ENCODE measurements at places on chromosomes 3 and 15.

DNA sequence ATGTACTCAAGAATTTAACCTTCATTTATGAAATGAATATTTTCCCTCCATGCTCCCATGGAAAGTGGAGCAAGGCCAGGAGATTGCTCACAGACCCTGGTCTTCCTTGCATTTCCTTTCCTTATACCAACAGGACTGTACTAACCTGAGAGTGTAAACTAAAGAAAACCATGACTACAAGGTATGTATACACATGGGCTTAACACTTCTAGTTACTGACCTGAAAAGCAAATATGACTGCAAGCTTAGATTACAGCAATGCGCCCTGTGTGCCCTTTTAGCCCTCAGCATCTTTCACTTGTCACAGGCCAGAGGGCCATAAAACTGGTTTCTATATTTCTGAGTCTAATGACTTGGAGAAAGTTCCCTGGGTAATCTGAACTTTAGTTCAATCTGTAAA is 52.1 kb downstream of the NEK10 start:
- DNase-seq = no peak

- DNase-seq = peak; percentile 14
These were observed 826 bp downstream of the LRRC58 start for GRCh38 chr3:120348065-120348990.

DNA sequence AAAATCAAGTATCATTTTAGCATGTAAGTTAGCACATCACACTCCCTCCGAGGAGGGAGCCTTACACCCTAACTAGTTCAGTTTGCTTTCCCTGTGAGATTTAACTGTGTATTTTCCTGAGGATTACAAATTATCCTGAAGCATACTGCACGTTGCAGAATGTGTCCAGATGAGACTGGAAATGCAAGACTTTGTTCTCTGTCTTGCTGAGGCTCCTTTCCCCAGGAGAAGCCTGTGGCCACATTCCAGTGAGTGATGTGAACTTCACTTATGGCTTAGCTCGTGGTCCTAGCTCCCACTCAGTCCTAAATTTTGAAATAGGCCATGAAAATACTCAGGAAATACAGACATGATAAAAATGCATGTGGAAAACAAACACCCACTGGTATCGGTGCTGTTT is 23.7 kb downstream of the PDZRN3 start:
- DNase-seq = no peak

DNA sequence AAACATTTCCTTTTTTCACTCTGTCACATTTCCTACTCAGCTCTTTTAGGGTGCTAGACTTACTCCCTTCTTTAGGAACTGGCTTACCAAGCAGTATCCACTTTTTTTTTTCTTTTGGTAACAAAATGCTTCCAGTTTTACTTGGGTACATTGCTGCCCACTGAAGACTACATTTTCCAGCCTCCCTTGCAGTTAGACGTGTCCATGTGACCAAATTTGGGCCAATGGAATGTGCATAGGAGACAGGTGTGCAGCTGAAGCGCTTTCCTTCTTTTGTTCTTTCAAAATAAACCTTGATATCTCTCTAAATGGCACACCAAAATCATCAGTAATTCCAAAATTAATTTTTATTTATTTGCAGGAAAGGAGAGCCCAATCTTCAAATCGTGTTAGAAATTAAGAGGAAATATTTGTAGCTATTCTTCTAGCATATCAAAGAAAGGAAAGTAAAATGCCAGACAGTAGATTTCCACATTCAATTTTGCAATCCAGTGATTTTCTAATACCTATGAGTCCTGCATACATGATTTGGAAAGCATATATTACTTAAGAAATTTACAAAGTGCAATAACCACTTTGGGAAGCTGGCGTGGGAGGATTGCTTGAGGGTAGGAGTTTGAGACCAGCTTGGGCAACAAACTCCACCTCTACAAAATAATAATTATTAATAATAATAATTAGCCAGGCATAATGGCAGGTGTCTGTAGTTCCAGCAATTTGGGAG is 422.0 kb upstream of the FRG2C start:
- DNase-seq = no peak

DNA sequence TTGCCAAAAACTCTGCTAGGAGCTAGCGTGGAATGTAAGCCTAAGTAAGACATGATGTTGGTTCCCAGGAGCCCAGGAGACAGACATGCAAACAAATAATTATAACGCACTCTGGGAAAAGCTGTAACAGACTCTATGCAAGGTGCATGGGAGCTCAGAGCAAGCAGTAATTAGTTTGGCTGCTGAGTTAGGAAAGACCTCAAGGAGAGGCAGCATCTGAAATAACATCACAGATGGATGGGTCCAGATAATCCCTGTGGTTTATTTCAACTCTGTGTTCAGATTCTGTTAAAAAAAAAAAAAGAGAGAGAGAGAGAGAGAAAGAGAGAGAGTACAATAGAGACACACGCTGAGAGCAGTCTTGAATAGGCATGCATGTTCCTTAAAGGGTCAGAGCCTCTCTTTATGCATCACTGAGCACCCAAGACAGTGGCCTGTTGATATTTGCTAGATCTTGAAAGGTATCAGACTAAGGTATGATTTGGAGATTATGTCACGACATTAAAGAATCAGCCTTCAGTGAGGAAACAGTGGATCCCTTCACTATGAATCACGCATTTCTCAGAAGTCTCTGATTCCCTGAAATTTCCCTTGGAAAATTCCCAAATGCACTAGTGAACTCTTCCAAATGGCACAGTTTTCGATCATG is 124.4 kb upstream of the LIPC start:
- no peak for DNase-seq

- DNase-seq = no peak
These were observed 64.4 kb downstream of the ATP13A5 start for GRCh38 chr3:193314161-193314560.

DNA sequence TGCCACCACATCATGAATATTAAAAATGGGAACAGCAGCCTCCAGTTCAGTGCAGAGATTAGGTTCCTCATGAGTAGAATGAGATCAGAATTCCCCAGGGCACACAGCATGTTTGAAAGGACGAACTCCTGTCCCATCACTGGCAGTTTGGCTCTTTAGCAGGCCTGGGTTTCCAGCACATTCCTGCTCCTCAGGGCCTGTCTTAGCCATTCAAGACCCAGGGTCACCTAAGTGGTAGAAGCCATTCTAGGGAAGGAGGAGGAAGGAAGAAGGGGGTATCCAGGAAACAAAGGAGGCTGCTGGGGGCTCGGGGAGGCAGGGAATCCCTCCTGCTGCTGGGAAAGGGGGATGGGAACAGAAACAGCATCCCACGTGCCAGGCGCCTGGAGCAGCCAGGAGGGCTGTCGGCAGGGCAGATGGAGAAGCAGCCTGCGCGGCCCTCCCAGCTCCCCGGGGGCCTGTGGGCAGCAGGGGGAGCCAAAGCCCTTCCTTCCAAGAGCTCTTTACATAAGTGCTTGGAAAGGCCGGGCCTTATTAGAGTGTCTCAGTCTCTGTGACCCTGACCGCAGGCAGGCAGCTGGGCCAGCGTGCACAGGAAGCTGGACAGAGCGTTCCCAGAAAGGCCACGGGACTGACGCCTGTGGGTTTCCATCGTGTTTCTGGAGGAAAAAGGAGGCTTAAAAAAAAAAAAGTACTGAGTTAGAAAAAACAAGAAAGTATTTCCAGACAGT is 24.7 kb downstream of the LOXL1 start:
- no peak for DNase-seq

DNA sequence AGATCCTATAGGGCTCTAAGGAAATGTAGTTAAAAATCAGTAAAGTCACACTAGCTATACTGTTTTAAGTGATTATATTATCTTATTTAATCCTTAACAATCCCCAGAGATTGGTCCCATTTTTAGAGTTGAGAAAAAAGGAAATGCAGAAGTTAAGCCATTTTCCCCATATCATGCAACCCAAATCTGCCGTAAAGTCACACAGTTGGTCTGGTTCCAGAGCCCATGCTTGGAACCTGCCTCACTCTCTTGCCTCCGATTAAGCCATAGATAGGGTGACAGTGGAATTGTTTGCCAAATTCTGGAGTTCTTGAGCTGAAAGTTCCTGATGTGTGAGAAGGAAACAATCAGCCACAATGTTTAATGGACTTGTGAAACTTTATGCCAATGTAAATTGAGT is 2.3 kb upstream of the P2RY13 start:
- DNase-seq = no peak

- DNase-seq = no peak
These were observed 110.8 kb upstream of the ICE2 start for GRCh38 chr15:60589728-60590127.

- no peak for DNase-seq
These were observed 414.4 kb downstream of the NAALADL2 start for GRCh38 chr3:175273573-175273972.

Data from NCI-H774 (cell line).